T-helper 1 cell (primary cell): ENCODE measurements at places on chromosomes 4 and X.

DNA sequence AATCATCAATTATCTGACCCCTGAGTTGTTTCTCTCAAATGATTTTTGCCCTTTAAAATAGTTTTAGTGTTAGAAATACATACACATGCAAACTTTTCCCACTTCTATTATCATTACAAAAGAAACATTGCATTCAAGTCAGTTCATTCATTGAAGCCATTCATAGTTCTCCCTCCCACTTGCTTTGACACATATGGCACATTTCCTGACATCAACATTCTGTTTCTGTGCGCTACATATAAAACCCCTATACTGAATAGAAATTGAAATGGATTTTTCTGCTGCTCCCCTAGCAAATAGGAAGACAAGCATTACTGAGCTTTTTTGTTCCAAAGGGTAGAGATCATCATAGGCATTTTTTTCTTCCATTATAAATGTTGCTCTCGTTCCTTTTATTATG is 497.9 kb upstream of the PCDH10 start:
- DNase-seq, result no peak

- DNase-seq, result no peak
Measured at GRCh38 chr4:150570862-150571261, 11.1 kb upstream of the MAB21L2 start.

DNA sequence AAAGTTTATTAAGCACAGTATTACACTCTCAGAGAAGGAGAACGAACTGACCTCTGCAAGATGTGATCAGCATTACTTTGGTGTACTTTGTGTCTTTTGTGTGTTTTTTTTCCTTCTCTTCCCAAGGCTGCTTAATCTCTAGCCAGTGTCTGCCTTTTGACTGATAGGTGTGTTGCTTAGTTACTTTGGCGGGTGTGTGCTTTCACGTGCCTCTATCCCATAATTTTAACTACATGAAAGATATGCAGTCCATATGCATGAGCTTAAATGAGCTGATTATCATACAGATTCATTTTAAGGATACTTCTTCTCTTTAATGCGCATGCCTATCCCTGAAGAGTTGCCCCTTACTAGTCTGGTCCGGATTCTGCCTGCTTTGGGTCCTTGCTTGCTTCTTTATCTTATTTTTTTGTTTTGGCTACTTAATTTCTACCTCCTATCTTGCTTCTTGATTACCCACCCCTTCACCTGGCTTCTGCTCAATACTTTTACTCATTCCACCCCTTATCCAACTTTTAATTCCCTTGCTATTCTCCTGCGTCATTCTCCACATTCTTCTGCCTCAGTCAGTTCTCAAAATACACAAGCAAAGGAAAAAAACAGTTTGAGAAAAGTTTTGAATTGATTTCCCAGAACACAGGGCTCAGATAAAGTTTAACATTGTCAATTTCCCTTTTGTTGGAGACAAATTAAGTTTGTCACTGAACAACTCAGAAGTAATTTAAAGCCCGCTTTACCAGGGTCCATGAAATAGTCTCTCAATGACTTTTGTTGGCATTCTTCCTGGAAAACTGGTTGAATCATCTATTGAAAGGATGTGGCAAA is 182.0 kb downstream of the TENT5D start:
- no peak for DNase-seq

DNA sequence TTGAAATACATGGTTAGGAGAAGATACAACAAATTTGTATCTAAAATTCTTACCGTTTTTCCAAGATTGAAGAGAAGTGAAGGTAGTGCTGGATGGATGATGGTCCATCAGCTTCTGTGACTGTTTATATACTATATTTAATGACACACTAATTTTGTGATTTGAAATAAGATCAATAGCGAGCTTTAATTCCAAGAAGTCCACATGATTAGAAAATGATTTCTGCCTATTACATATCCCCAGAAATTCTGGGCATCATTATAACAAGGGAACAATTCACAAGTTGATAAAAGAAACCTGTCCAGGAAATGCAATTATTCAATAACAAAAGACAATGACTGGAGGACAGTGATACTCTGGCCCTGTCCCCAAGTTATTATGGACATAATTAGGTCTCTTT is at the start of gene CSN2:
CSN2 (minus strand) TSS at position 101 of the 400 bp plus-strand sequence. CDS start 4,733 bp downstream, outside the sequence.
- no peak for DNase-seq

DNA sequence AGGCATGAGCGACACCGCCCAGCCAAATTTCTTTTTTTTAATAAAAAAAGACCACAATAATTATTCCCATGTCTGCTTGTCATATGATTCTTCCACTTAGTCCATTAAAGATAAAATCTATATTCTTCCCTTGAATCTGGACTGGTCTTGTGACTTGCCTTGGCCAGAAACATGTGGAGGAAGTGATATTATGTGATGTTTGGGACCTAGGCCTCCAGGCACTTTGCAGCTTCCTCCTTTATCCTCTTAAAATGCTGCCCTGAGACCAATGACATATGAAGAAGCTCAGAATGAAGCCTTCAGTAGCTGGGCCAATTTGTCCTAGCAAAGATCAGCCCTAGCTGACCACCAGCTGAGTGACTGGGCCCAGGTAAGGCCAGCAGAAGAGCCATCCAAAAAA is 250.0 kb downstream of the INPP4B start:
- DNase-seq, result no peak

GRCh38 chrX:140318296-140318695 is 186.6 kb downstream of the SOX3 start:
- no peak for DNase-seq

DNA sequence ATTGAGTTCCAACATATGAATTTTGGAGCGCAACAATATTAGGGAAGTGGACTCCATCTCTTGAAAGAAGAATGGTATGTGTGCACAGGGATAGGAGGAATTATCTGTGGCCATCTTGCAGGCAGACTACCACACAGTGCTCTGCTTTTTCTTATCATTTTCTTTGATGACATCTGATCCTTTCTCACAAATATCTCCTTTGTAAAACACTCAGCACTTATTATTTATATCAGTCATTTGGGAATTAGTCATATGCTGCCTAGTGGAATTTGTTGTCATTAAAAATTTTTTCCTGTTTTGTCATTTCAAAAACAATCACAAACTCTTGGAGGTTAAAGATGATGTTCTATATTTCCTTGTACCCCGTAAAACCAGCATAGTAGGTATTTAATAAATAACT is 444.3 kb upstream of the ATOH1 start:
- no peak for DNase-seq

DNA sequence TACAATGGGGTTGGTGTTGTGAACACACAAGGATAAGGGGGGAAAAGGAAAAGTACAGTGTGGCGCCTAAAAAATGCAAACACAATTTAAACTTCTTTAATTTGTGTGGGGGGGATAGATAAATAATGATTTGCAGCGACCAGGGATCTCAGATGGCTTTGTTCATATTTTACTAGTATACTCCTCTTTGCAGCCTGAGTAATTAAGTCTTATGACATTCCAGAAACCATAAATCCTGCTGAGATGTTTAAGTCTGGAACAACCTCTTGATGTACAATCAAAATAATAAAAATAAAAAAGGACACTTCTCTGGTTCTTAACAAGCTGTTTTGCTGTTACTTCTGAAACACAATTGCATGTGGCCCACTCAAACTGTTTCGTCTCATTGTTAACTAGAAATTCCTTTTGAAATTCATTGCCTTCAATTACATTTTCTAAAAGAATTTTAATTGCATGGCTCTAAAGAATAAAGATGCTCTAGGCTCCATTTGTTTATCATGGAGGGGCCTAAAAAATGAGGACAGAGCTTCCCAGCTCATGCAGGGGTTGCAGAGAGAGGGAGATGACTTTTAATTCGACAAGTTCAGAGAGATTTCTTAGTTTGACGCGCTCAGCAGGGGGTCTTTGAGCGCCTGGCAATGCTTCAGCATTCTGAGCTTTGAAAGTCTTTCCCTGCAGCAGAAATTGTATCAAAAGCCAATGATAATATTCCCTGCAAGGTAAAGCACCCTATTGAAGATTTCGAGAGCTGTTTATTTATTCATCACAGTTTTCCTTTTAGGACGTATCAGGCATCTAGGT is 892.4 kb upstream of the TENM3 start:
- DNase-seq, result no peak

DNA sequence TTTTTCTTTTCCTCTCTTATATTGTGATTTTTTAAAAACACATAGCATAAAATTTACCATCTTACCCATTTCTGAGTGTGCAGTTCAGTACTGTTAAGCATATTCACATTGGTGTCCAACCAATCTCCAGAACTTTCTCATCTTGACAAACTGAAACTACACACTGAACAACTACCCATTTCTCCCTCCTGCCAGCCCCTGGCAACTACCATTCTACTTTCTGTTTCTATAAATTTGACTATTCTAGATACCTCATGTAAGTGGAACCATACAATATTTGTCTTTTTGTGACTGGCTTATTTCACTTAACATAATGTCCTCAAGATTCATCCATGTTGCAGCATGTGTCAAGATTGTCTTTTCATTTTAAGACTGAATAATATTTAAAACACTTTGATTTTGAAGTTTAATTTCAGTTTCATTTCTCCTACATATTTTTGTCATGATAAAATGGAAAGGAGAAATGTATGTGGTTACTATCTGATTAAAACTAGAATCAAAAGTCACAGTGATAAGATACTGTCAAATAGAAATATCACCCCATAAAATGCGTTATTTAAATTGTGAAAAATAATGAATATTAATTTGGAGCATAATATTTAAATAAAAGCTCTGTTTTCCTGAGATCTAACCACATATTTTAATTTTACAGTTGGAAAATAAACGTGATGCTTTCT is 122.8 kb downstream of the DIPK2B start:
- no peak for DNase-seq

DNA sequence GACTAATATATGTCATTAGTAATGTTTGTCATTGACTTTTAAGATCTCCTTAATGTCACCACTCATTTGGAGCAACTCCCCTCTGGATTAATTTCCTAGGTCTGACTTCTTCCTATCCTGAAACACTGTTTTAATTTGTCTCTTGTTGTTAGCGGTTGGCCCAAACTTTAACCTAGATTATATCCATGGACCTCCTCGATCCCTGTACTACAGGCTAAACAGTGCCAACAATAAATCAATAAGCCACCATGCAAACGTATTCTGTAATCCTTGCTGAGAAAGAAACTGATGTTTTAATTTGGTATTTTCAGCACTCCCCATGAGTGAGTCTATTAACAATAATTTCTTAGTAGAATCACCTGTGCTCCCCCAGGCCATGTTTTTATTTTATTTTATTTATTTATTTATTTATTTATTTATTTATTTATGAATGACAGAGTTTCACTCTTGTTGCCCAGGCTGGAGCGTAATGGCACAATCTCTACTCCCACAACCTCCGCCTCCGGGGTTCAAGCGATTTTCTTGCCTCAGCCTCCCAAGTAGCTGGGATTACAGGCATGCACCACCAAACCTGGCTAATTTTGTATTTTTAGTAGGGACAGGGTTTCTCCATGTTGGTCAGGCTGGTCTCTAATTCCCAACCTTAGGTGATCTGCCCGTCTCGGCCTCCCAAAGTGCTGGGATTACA is 204.1 kb downstream of the IL15 start:
- no peak for DNase-seq

GRCh38 chrX:19800821-19801374 is 86.5 kb downstream of the SH3KBP1 start:
- no peak for DNase-seq

GRCh38 chr4:157372567-157372966 is 152.0 kb downstream of the GRIA2 start:
- DNase-seq, result no peak

- DNase-seq, result no peak
Measured at GRCh38 chr4:64250488-64250887, 158.8 kb downstream of the TECRL start.

- DNase-seq, result no peak
Measured at GRCh38 chr4:153154007-153154975, 50.0 kb upstream of the TRIM2 start.
